ENCODE measurements at places on chromosomes 5 and 9.

GRCh38 chr5:132680780-132681475 is 7.1 kb downstream of the IL4 start:
- no peak for DNase-seq

- DNase-seq, result no peak
These were observed 137.4 kb downstream of the STK32A start for GRCh38 chr5:147372191-147372590.

- no peak for DNase-seq
These were observed 316.1 kb downstream of the IRX1 start for GRCh38 chr5:3911773-3912172.

DNA sequence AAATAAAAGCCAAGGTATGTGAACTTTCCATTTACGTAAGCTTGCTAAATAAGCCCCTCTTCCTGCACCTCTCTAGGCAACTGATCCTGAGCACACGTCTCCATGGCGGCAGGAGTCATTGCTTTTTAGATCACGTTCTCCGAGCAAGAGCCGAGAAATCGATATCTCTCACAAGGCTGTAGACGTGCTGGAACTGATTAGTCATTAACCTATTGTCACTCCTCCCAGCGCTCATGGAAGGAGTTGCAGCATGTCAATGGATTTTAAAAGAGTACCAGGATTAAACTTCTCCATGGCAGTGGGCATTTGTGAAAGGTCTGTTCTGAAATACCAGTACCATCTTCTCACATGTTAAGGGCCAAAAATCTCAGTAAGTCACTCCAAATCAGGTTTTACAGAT is 4.7 kb upstream of the ADCY2 start:
- no peak for DNase-seq

Measured in NCI-H1048 (cell line).